ENCODE measurements at places on chromosomes 4 and X.
A peak's percentile ranks its signal among the peaks of the same experiment; 100 is the strongest.

DNA sequence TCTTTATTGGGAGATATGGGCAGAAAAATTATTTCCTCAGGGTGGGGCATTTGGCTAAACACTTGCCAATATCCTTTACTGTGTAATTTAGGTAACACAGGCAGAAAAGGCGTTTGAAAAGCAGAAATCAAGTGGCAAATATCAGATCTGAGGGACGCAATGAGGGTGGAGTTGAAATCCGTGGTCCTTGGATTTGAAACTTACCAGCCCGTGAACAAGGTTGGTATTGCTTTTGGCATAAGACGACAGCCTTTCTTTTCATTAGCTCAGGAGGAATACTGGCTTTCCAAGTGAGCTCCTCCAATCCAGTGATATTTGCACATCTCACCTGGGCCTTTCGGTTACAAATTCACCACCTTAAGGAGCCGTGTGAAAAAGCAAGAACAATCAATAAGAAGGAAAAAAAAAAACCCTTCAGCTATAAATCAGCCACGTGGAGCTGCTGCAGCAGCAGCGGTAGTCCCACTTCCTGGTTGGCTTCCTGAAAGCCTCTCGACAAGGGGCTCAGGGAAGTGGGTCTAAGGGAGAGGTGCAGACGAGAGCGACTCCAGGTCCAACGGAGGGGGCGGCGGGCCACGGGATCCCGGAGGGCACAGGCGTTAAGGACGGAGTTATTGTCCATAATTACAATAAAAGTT, 734 bp upstream of the GALNT7 start:
- peak; percentile 8 for DNase-seq

- DNase-seq: no peak
Measured at GRCh38 chr4:13872155-13872554, 244.6 kb upstream of the BOD1L1 start.

- no peak for DNase-seq
Measured at GRCh38 chr4:110442309-110442708, 33.6 kb upstream of the ENPEP start.

- DNase-seq: no peak
Measured at GRCh38 chrX:42533761-42534160, 244.2 kb downstream of the PPP1R2C start.

- DNase-seq: no peak
Measured at GRCh38 chr4:165410214-165410613, 31.4 kb downstream of the CPE start.

DNA sequence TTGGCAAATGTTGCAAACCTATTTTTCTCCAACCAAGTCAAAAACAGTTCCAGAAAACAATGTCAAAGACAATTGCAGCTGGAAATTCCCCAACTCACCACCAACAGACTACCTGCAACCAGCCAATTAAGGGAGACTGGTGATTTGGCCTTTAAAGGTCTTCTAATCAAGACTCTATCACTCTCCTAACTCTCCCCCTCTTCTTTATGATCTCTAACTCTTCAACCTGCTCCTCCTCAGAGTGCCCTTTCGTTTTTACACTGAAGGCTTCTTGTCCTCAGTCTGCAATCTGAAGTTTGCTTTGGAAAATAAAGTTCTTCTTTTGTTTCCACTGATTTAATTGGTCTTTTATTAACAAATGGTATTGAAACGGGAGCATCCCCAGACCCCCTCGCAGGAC, 203.9 kb downstream of the TECRL start:
- DNase-seq: no peak

- DNase-seq: no peak
Measured at GRCh38 chr4:1051472-1051871, 40.0 kb downstream of the FGFRL1 start.

DNA sequence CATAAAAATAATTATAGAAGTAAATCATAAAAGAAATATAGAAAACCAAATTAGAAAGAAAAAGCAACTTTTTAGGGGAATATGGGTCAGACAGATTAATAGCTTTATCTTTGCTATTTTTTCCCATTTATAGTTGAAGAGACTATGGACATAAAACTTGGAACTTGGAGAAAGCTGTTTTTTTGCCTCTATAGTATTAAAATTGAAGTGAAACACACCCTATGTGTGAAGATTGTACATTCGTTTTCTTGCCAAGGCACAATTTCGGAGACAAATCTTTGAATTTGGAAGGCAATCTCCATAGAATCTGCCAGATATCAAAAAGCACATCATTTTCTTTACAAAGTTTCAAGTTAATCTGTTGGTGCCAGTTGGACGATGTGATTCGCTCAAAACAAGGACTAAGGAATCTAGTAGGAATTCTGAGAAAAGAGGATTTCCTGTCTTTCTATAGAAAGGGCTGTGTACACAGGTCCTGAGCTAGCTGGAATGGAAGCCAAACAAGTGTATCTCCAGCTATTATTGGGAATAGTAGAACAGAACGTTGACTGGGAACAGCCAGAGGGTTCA, 156.3 kb downstream of the SLC7A11 start:
- DNase-seq: no peak

DNA sequence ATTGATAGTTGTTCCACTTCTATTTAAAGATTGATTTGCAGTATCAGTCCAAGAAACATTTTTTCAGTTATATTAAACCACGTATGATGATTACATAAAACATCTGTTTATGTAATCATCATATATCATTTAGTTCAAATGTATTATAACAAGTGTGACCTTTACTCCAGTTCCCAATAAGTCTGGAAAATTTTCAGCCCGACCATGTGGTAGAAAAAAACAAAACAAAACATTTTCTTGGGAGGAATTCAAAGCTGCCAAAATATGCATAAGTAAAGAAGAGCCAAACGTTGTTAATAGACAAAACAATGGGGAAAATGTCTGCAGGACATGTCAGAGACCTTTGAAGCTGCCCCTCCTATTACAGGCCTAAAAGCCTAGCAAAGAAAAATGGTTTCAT, 709.1 kb downstream of the FAT4 start:
- DNase-seq: no peak

- DNase-seq: no peak
Measured at GRCh38 chr4:174865418-174865985, 36.5 kb upstream of the GLRA3 start.

- no peak for DNase-seq
Measured at GRCh38 chr4:146640465-146641061, 1.9 kb downstream of the POU4F2 start.
